PC-3 (cell line): ENCODE measurements at places on chromosomes 11 and 22. TPM values are rescaled to one million over a fixed set of nuclear protein-coding genes. Genes with fewer than 3 reads are reported as not detected.

Gene NR1H3
- total RNA-seq: 14.2 and 31.6 TPM in 2 replicates

Gene OR52E8
- not detected in 2 replicates for total RNA-seq

Gene BLID
- 5.4 and 5.7 TPM in 2 replicates for total RNA-seq

Gene LSP1
- total RNA-seq: not detected in 2 replicates

Gene LMO2
- 0.23 and 0.51 TPM in 2 replicates for total RNA-seq

Gene RAB36
- 1.1 and 5.1 TPM in 2 replicates for total RNA-seq

Gene OR1S1
- not detected in 2 replicates for total RNA-seq

Gene TRAF6
- 4.0 and 4.1 TPM in 2 replicates for total RNA-seq

Gene B3GAT1
- not detected in 2 replicates for total RNA-seq

Gene PRG3
- total RNA-seq: not detected in 2 replicates

Gene DRD2
- not detected in 2 replicates for total RNA-seq

Gene LARGE2
- 18.4 and 19.6 TPM in 2 replicates for total RNA-seq

- DNase-seq: no peak
Observed at GRCh38 chr22:19820880-19821522, 33.7 kb downstream of the GNB1L start.

GRCh38 chr22:32721328-32722180 lies 80.0 kb upstream of the TIMP3 start:
- DNase-seq: no peak

DNA sequence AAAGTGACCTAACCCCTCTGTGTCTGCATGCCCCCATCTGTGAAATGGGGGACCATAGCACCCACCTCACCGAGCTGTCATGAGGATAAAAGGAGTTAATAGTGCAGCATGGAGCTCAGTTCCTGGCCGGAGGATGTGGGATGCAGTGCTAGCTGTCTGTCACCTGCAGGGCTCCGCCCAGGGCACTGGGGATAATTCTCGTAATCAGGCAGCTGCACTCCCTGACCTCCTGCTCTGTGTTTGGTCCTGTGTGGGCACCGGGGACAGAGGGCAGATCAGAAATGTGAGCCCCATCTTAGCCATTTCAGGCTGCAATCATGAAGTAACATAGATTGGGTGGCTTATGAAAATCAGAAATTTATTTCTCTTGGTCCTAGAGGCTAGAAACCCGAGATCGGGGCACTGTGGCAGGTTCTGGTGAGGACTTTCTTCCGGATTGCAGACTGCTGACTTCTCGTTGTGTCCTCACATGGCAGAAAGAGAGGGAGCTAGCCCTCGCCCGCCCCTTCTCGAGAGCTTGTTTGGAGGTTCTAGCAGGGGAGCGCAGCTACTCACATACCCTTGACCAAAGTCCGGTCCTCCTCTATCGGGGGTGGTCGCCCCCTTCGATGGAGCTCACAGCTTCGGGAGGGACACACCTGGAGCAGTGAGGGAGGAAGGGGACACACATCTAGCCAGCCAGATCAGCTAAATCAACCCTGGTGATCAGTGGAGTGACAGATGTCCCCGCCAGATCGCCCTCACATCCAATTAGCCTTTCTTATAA lies 3.2 kb downstream of the KCTD17 start:
- no peak for DNase-seq

DNA sequence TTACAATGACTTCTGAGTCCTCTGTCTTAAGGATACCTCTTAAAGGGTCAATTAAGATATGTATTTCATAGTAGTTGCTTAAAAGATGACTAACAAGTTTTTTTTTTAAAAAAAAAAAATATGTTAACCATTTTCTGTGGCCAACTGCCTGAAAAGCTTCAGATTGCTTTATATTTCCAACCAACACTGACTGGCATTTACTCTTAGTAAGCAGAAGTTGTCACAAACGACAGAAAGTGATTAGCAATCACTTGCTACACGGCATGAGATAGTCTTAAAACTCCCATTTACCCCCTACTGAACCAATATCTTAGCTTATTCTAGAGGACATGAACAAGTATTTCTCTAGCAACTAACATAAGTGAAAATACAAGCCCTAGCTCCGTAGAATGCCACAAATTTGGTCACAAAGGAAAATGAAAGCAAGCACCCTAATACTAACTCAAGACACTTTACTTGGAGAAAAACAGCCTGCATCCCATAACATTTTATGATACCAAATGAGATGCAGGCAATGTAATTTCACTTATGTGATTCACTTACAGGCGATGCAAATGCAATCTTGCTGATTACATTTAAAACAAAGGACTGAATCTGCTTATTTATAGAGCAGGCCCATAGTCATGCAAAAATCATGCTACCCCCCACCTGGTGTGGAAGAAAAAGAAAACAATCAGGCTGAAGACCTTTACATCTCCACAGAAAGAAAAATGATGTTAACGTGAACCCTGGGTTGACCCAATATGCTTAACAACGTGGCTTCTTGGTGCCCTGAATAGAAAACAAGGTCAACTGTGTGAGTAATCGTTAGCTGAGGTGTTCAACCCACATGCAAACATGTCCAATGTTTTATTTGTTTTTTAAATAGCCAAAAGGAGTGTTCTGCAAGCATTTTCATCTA lies 25.7 kb downstream of the MPPED2 start:
- no peak for DNase-seq

- DNase-seq: no peak
Observed at GRCh38 chr22:17435375-17435774, 66.1 kb downstream of the CECR2 start.

DNA sequence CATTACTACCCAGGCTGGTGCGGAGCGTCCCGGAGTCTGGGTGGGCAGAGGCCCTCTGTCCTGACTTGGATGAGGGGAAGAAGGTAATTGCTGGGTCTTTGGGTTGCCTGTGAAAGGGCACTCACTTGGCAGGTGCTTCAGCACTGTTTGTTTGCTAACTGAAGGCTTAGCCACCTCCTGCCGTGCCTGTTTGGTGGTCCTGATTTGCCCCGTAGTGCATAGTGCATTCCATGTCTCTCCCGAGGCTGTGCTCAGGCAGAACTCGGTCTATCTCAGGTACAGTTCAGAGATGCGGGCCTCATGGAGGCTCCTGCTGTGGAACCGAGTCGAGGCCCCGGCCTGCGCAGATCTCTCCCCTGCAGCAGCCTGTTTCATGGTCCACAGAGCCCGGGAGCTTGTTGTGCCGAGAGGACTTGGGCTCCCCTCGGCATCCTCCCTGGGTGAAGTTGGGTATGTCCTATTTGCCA lies 146.2 kb downstream of the TBC1D22A start:
- no peak for DNase-seq

DNA sequence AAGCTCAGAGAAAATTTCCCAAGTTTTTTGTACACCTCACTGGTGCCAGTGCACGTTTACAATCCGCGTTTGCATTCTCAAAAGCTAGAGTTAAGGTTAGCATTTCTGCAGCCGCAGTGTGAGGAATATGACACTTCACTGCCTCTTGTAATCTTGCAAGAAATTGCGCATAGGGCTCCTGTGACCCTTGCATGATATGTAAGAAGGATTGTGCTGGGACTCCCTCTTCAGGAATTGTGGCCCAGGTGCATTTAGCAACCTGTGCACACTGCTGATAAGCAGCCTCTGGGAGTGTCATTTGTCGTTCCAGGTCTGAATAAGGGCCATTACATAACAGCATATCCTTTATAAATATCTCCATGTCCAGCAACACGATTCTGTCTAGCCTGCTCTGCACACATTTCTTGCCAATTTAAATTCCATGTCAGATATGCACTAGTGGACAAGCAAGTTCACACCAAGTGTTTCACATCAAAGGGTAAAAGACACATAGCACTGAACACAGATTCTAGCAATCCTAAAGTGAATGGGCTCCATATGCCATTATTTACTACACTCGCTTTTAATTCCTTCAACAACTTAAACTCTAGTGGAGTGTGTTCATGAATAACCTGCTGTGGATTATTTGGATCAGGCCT lies 69.2 kb upstream of the INCENP start:
- peak; percentile 95 for DNase-seq

GRCh38 chr22:30609260-30610185 lies 2.5 kb downstream of the TCN2 start:
- peak; percentile 78 for DNase-seq

DNA sequence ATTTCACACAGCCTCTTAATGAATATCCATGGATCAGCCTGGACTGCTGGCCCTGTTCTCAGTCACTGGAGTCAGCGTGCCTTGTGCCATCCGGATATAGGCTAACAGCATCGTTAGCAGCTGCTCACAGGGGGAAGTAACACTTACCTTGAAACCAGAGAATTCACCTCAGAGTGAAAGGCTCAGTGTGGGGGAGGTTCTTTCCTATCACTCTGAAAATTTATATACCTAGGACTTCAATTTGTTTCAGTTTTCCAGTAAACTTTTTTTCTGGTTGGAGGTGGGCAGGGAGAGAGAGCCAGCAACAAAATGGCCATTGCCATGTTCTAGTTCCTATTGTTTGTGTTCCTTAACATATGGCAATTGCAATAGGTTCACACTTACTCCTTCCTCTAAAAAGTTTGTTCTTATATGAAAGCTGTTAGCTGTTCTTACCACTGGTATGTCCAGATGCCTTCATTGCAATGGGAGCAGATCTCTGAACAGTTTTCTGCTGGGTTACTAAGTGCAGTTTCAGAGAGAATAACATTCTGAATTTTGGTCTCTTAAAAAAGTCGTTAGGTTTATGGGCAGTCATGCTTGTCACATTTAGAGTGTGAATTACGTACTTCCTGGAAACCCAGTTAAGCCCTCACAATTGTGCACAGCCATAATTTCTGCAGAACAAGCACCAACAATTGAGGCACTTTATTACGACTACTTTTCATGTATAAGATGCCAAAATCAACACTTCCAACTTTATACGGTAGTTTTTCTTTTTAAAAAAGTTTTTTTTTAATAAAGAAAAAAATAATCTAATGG lies 247.6 kb downstream of the CADM1 start:
- no peak for DNase-seq

GRCh38 chr11:59199546-59200422 lies 12.9 kb downstream of the MPEG1 start:
- DNase-seq: no peak

DNA sequence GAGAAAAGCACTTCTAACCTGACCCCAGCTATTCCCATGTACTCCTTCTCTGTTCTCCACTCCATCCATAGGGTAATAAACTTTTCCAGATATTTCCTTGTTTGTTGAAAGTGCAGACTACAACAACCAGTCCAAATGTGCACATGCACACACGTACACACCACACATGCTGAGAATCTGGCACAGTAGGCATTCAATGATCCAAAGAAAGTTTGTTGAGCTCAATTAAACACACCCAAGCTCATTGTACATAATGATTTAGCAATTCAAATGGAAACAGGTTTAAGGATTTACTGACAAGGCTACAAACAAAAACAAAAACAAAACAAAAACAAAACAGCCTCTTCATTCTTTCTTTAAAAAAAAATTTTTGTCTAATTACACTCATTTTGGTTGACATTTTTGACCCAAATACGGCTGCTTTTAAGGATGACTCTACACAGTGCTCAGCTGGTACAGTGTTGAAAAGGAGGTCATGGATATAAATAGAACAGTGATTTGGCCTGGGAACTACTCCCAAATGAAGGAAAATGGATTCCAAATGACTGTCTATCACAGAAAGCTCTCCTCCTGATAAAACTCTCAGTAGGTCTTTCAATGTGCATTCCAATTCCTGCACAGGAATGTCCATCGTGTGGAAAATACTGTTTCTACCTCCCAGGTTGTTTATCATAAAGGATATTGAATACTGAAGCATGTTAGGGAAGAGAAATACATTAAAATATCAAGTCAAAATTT lies 232.2 kb downstream of the GUCY1A2 start:
- DNase-seq: no peak

GRCh38 chr11:93051186-93051585 lies 81.7 kb downstream of the MTNR1B start:
- no peak for DNase-seq

GRCh38 chr11:93020248-93021046 lies 51.0 kb downstream of the MTNR1B start:
- peak; percentile 60 for DNase-seq

- no peak for DNase-seq
Observed at GRCh38 chr11:60282286-60282685, 1.8 kb downstream of the MS4A4A start.

- DNase-seq: no peak
Observed at GRCh38 chr11:574632-575312, 1.5 kb upstream of the PHRF1 start.

- peak; percentile 43 for DNase-seq
Observed at GRCh38 chr22:46297151-46297812, 612 bp downstream of the GTSE1 start.

DNA sequence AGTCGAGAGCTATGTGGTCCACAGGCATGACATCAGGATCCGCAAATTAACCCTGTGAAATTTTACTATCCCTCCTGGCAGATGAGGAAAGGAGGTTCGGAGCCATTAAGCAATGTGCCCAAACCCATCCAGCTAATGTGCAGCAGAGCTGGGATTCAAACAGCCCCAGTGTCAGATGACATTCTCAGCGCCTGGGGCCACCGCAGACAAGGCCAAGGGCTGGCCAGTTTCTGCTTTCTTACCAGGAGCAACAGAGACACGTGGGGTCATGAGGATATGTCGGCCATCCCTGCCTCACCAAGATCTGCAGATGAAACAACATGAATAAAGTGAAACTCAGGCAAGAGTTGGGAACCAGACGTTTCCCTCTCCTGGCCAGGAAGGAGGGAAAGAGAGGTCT lies 110.2 kb downstream of the TENM4 start:
- DNase-seq: no peak

GRCh38 chr11:23021287-23021863 lies 161.1 kb upstream of the CCDC179 start:
- DNase-seq: peak; percentile 56

- no peak for DNase-seq
Observed at GRCh38 chr11:13010749-13011465, 1.8 kb downstream of the RASSF10 start.

DNA sequence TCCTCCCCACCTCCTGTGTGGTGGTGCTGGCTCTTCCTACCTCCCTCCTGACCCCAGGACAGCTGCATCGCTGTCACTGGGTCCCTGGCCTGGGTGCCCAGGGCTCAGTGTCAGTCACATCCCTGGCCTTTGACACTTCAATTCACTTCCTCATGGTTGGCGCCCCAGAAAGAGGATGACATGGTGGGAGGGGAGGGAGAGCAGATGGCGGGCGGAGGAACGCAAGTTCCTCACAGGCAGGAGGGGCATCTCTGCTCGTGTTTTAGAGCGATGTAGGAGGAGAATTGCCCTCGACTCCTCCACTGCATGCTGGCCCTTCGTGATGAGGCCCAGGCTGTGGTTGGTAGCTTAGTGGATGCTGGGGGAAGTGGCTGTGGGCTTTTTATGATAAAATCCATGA lies 35.1 kb upstream of the KRTAP5-7 start:
- DNase-seq: no peak

- DNase-seq: no peak
Observed at GRCh38 chr11:12677131-12677530, 2.9 kb downstream of the TEAD1 start.

- DNase-seq: no peak
Observed at GRCh38 chr22:33678523-33678922, 241.8 kb downstream of the LARGE1 start.
